LHCN-M2 (cell line): ENCODE measurements at places on chromosomes 7 and 10. TPM values are rescaled to one million over a fixed set of nuclear protein-coding genes. Genes with fewer than 3 reads are reported as not detected.

- DNase-seq, result peak; percentile 56
Observed at GRCh38 chr7:92133737-92134270, 473 bp downstream of the CYP51A1 start.

GRCh38 chr10:43024524-43024923, 52.3 kb upstream of the RET start:
- no peak for DNase-seq

GRCh38 chr7:64946772-64947171, 43.7 kb downstream of the ZNF273 start:
- peak; percentile 24 for DNase-seq

DNA sequence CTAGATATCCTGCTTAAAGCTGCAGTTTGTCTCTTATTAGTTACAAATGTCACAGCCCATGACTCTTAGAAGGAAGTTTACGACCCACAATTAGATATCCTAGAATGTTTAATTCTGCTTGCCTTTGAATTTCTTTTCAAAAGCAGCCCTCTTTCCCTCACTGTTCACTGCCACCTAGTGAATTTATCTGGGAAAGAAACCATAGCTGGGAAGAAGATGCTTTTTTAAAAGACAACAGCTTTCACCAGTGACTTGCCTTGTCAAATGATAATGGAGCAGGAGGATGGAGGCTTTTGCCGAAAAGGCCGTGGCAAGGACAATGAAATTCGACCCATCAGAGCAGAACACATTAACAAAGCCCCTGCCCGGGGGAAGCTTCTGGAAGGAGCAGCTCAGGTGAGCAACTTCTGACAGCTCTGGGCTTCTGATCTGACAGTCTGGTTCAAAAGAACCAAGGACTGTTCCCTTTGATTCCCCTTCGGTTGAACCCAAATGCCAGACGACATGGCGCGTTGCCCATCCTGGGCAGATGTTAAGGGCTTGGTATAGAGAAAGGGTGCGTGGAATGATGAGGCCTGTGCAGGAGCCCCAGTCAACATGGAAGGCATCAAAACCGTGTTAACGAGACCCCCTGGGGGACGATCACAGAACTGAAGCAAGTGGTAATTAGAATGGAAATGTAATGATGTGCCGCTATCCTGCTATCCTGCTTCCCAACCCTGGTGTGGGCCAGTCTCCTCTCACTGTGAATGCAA, 236.8 kb downstream of the FRMD4A start:
- DNase-seq, result peak; percentile 56

ACSL5 gene
- total RNA-seq, result 0.29 and 0.71 TPM in 2 replicates

OR2A12 gene
- not detected in 2 replicates for total RNA-seq

CYCS gene
- 115 and 119 TPM in 2 replicates for total RNA-seq
